Bronchial smooth muscle cell (primary cell): ENCODE measurements at places on chromosomes 5 and 9. TPM values are rescaled to one million over a fixed set of nuclear protein-coding genes. Genes with fewer than 3 reads are reported as not detected.

The BSPRY gene
- total RNA-seq = not detected in 2 replicates

The ROR2 gene
- 2.4 and 5.8 TPM in 2 replicates for total RNA-seq

The PCDHGB2 gene
- total RNA-seq = 3.0 and 4.1 TPM in 2 replicates

The PCDHB12 gene
- total RNA-seq = 0.16 and 0.86 TPM in 2 replicates

The KIF12 gene
- total RNA-seq = not detected in 2 replicates

The SH2D3C gene
- not detected in 2 replicates for total RNA-seq

The STPG3 gene
- total RNA-seq = 0.16 TPM in 1 of 2 replicates, not detected in the other

The PTGR1 gene
- 63.9 and 93.3 TPM in 2 replicates for total RNA-seq

The TMEM232 gene
- total RNA-seq = 6.3 and 14.7 TPM in 2 replicates

The SLC27A4 gene
- total RNA-seq = 7.7 and 9.3 TPM in 2 replicates

The RASEF gene
- total RNA-seq = 0.16 TPM in 1 of 2 replicates, not detected in the other

The SSNA1 gene
- 58.4 and 64.2 TPM in 2 replicates for total RNA-seq

The PCDHB14 gene
- 0.63 and 2.6 TPM in 2 replicates for total RNA-seq

The IL17B gene
- not detected in 2 replicates for total RNA-seq

The MSX2 gene
- total RNA-seq = 0.79 and 6.6 TPM in 2 replicates

The NIPAL4 gene
- not detected in 2 replicates for total RNA-seq

The THBS4 gene
- total RNA-seq = 1.6 and 3.4 TPM in 2 replicates

The C9orf152 gene
- not detected in 2 replicates for total RNA-seq

The ANKDD1B gene
- 0.95 and 1.3 TPM in 2 replicates for total RNA-seq

The MYOZ3 gene
- 0.26 and 0.47 TPM in 2 replicates for total RNA-seq

The DMGDH gene
- 1.6 and 5.1 TPM in 2 replicates for total RNA-seq

The EHMT1 gene
- 37.0 and 47.2 TPM in 2 replicates for total RNA-seq

The SPINK6 gene
- not detected in 2 replicates for total RNA-seq
